ENCODE measurements at places on chromosomes 1 and 21.

DNA sequence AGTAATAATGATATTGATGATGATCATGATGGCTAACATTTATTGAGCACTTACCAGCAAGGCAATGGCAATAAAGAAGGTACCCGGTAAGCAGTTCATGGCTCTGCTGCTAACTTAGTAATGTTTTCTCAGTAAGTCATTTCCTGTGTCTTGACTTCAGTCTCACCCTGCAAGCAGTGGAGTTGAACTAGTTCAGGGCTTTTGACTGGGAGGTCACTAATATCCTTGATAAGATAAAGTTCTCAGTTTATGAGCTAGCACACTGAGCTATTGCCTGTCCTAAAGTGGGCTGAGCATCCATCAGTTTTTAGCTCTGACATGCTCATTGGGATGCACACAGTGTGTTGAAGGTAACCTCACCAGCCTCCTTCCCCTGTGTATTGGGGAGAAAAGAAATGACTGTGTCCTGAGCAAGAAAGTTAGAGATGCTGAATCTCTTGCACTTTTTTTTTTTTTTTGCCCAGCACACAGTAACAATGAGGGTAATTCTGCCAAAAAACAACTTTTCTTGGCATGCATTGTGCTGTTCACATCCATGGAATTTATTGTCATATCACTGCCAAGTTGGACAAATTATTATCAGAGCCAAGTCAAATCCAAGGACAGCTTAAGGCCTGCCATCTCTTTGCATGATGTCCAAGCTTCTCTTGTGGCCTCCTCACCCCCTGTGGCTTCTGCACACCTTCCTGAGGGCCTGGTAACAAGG lies 55.5 kb upstream of the GADD45A start:
- no peak for DNase-seq

DNA sequence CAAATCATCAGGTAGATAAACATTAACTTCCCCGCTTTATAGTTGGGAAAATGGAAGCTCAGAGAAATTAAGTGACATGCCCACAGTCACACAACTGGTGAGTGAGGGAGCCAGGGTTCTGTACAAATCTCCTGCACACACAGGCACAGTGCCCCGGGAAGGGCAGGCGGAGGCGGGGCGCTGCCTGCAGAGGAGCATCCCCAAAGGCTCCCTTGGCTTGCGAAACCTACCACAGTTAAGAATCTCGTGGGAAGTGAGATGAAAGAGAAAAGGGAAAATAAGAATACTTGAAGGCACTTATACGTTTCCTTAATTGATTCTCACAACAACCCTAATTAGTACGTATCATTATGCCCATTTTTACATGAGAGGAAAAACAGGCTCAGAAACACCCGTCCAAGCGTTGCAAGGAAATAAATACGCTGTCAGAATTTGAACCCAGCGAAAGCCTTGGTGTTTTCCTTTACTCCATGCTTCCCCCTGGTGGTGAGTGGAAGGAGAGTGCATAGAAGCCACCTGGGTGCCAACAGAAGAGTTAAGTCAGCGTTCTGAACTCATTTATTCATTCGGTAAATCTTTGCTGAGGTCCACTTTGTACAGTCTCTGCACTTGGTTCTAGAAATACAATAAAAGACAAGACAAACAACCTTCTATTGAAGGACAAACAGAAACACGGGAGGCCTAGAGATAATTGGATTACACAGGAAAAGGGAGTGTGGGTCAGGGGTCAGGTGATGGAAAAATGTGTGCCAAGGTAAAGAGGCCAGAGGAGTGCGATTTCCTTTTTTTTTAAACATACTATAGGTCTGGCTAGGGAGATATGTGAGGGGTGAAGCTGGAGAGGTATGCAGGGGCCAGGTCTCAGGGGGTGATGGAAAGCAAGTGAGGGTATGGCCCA lies 28.4 kb downstream of the ACP6 start:
- no peak for DNase-seq

GRCh38 chr21:38082936-38083485 lies 166.8 kb upstream of the KCNJ6 start:
- DNase-seq, result no peak

GRCh38 chr1:32250893-32251716 lies at the start of gene LCK:
Gene LCK (plus strand): TSS chr1:32251265. CDS start chr1:32274330, 23,065 bp downstream.
- no peak for DNase-seq

GRCh38 chr1:221839782-221840395 lies 98.0 kb upstream of the DUSP10 start:
- DNase-seq, result peak; percentile 65

DNA sequence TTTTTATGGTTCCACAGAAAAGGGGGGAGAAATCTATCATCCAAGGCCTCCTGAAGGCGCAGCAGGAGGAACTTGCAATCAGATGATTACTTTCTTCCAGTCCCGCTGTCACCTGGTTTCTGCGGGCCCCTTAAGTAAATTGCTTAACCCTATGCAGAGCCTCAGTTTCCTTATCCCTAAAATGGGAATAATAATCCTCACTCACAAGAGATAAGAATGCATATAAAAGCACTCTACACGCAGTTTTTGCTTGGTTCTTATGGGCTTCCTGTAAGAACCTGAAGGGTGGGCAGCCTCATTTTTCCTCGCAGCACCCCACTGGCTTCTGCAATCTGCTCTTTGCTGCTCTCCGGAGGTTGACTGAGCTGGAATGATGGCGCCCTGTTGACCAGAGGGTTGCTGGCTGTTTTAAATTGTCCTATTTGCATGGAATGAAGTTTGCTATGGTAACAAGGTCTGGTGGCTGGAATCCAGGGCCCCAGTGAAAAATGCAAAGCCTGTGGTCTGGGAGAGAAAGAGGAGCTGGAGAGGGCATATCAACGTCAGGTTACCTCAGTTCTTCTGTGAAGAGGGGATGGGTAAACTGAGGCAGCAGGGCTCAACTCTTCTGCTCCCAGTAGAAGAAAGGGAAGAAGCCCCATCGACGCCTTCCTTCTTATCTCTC lies 1.0 kb upstream of the KAZN start:
- DNase-seq, result no peak

- DNase-seq, result no peak
Observed at GRCh38 chr1:176029155-176029554, 177.9 kb downstream of the COP1 start.

DNA sequence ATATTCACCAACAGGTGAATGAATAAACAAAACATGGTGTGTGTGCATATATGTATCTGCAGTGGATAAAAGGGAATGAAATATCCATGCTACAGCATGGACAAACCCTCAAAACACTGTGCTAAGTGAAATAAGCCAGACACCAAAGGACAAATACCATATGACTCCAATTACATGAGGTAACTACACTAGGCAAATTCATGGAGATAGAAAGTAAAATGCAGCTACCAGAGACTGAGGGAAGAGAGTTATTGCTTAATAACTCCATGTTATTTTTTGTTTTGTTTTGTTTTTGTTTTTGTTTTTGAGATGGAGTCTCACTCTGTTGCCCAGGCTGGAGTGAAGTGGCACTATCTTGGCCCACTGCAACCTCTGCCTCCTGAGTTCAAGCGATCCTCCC lies 2.4 kb downstream of the ITLN1 start:
- no peak for DNase-seq

DNA sequence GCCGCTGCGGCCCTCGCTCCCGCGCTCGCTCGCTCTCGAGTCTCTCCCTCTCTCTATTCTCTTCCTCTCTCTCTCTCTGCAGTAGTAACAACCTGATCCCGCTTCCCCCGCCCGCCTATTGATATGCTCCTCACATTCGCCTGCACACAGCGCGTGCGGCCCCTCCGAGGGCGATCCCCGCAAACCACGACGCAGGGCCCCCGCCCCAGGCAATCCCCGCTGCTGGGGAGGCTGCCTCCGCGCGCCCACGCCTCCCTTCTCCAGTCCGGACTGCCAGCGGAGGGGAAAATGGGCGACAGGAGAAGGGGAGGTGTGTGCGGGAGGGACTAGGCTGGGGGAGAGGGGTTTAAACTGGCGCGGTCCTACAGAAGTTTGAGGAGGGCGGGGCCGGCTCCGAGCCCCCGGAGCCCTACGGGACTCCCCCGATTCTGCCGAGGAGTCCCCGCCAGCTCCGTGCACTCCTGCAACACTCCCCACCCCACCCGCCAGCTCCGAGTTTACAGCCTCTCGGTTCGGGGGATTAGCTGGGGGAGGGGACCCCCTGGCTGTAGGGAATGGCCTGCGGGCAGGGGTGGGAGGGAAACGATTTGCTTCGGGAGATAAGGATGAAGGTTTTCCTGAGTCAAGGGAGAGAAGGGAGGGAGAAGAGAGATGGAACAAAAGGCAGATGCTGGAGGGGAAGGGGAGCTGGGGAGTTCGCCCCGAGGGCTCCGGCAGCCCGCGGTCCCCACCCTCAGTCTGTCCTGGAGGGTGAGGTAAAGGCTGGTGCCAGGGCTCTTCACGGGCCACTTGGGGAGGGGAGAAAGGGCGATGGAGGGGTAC lies 66.6 kb downstream of the SYT2 start:
- no peak for DNase-seq

- DNase-seq, result no peak
Observed at GRCh38 chr21:40425981-40426380, 421.0 kb downstream of the DSCAM start.

DNA sequence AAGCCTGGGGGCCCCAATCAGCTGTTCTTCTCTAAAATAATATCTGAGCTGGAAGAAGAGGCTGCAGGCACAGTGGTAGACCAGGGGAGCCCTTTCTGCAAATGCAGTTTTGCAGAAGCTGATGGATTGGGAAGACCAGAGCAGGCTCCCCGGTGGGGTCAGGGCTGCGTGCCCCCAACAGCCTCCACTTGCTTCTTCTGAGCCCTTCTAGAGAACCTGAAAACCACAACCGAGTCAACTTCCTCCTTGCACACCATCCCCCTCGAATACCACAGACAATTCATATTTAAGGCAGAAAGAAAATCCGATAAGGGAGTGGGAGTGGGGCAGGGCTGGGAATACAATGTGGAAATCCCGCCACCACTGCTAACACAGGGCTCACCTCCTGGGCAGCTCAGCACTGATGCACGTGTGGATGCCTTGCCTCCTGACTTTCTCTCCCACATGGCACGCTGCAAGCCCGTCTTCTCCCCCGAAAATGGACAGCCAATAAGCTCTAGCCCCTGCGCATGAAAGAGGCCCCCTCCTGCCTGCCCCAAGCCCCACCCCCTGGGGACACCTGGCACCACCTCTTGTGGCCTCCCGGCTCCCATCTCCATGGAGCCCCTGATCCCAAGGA lies 25.4 kb upstream of the ALDH4A1 start:
- DNase-seq, result no peak

DNA sequence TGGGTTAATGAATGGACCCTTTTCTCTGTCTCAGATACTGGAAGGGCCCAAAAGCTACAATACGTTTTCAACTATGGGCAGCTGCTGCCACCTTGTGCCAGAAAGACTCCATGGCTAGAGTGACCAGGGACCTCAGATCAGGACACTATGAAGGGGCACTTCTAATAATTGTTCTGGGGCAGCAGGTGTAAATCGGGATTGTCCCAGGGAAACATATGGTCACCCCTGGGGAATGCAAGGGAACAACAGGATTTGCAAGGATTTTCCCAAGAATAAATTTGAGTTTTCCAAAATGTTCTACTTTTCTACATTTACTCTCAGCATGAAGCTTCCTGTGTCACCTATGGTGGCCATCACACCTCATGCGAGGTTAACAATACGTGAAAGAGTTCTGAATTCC lies 12.0 kb upstream of the FCAMR start:
- no peak for DNase-seq

DNA sequence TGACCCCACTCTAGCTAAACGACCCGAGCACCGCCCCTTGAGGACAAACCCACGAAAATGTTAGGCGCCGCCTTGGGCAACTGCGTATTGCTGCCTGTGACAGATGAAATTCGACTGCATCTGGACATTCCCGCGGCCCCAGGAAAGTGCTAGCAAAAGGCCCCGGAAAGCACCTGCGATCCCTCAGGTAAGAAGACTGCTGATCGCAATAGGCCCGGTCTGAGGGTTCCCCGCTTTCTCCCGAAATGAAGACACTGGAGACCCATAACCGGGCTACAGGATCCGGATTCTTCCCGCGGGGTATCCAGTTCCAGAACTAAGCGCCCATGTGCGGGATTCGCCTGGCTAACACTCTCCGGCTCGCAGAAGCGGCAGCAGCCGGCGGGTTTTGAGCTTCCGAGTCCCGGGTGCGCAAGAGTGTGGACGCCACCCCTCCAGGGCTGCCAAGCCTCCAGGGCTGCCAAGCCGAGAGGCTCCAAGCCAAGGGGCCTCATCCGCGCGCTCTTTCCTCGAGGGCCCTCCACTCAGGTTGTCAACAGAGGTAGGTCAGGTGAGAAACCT lies 157.9 kb upstream of the NBPF11 start:
- no peak for DNase-seq

GRCh38 chr21:37001441-37001840 lies 5.1 kb upstream of the RIPPLY3 start:
- no peak for DNase-seq

- DNase-seq, result no peak
Observed at GRCh38 chr1:52752484-52752826, 26.2 kb downstream of the ZYG11B start.
